ENCODE measurements at places on chromosomes 6 and 20.

DNA sequence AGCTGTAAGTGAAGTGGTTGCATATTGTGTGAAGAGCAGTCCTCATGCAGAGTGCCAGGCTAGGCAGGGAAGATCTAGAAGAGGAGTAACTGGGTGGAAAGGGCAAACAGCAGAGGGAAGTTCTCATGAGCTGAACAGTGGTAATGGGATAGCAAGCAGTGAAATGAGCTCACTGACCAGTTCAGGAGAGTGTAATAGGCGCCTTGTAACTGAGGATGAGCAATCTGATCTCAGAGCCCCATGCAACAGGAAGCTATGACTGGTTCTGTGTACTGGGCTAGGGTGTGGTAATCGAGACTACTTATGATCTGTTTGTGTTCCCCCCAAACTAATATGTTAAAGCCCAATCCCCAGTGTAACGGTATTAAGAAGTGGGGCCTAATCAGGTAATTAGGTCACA is 98.6 kb downstream of the RFX6 start:
- no peak for DNase-seq

DNA sequence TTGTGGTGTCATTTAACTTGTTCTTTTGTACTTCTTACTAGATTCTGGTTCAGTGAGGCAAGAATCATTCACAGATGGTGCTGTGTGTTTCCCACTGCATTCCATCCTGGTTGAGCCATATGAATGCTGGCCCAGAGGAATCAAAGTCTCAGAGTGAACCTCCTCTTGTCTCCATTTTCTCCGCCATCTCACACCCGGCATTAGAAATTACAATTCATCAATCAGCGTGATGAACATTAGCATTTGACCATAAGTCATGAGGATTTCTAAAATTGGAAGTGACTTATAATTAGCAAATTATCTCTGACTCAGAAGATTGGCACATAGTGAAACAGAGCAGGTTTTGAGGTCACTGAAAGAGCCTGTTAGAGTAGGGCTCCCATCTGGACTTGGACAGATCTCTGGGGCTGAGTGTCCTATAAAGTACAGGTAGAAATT is 25.2 kb downstream of the TNFAIP3 start:
- DNase-seq, result no peak

GRCh38 chr20:45211569-45212474 is 5.0 kb downstream of the SEMG1 start:
- DNase-seq, result no peak

DNA sequence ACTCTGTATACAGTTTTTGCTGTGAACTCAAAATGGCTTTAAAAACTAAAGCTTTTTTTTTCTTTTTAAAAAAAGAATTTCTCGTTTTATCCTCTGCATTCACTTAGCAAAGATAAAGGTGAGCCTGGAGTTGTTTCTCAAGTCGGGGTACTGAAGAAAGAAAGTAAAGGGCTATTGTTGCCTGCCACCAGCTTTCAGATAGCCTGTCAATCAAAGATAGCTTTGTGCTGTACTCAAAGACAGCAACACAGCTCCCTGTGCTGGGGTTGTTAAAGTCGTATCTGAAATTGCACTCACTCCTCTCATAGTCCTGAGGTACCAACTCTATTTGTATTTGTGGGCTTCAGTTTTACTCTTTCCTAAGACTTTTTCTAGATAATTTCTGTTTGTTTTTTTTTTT is 710.1 kb upstream of the ID4 start:
- DNase-seq, result no peak

- no peak for DNase-seq
These were observed 422.9 kb upstream of the CHD6 start for GRCh38 chr20:42041000-42041565.

GRCh38 chr20:752291-752690 is 16.0 kb downstream of the SLC52A3 start:
- no peak for DNase-seq

DNA sequence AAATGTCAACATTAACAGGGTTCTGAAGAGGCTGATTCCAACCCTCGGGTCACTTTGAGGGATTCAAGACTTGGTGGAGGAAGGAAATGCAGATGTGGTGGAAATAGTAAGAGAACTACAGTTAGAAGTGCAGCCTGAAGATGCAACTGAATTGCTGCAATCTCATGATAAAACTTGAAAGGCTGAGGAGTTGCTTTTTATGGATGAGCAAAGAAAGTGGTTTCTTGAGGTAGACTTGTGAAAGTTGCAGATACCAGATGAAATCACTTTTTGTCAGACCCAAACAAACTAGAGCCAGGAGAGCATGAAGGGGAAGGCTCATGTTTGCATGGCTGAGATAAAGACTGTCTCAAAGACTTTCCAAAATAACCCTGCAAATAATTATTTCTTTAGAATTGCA is 16.2 kb downstream of the ANKRD6 start:
- no peak for DNase-seq

DNA sequence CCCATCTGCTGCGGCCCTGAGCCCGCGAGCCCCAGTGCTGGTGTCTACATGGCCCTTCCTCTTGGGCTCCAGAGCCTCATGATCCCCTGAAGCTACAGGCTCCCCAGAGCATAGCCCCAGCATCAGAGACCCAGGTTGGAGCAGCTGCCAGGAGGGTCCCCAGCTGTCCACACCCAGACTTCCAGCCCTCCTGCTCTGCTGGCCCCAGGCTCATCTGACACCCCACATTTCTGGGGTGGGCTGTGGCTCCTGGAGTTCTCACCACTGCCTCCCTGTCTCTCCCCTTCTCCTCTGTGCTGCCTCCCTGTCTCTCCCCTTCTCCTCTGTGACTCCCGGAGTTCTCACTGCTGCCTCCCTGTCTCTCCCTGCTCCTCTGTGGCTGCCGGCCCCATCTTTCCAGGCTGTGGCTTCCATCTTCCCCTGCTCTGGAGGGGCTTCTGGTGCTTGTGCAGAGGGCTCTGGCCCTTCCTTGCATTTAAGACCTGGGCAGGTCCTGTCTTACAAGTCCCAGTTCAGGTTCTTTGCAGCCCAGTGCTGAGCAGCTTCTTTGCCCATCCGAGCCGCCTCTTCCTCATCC is 108.1 kb downstream of the ERMARD start:
- no peak for DNase-seq

DNA sequence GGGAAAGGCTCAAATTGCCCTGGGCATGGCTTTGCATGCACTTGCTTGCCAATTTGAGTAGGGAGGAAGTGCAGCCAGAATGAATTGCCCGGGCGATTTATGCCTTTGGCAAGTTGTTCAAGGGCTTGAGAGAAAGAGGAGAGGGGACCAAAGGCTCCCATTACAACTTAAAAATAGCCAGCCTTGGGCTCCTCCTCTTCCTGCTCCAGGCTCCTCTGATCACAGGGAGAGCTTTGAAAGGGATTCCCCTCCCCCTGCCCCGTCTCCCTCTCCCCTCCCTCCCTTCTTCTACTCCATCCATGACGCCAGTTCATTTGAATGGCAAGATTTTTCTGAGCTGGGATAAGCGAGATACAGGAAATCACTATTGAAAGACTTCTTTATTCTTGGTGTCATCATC is 304.9 kb upstream of the JAG1 start:
- DNase-seq, result peak; percentile 14

- no peak for DNase-seq
These were observed 7.0 kb downstream of the TMEM200A start for GRCh38 chr6:130372786-130373185.

GRCh38 chr6:12776291-12776690 is 59.7 kb downstream of the PHACTR1 start:
- no peak for DNase-seq

- DNase-seq, result no peak
These were observed 59.4 kb downstream of the PDSS2 start for GRCh38 chr6:107399935-107400334.

DNA sequence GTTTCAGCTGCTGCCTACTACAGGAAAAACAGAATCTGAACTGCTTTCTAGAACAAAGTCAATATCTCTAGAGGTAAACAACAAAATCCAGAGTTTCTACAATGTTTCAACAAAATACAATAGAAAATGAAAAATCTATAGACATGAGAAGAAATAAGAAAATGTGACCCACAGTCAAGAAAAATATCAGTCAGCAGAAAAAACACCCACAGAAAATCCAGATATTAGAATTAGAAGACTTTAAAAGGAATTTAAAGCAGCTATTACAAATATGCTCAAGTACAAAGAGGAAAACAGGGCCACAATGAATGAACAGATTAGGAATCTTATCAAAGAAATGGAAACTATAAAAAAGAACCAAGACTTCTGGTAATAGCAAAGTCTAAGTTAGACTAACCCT is 26.4 kb upstream of the ANKRD60 start:
- DNase-seq, result no peak

- DNase-seq, result no peak
These were observed 206.5 kb upstream of the RREB1 start for GRCh38 chr6:6901205-6901719.

- DNase-seq, result no peak
These were observed 180.4 kb downstream of the SASH1 start for GRCh38 chr6:148523048-148523447.

DNA sequence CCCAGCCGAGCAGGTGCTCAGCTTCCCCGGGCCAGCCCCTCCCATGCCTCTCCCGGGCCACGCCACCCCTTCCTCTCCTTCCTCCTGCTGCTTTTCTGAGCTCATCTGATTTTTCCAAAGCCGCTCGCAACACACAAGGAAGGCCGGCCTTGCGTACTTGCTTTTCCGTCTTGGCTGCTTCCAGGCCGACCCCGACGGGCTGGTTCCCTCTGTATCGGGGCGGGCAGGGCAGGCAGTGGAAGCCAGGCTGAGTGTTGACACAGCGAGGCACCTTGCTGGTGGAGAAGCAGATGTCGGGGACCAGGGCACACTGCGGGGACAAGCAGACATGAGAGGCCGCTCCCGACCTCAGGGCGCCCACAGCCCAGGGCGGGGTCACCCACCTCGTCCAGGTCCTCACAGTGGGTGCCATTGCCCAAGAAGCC is 21.1 kb downstream of the THBS2 start:
- no peak for DNase-seq

GRCh38 chr6:83633609-83634008 is 75.3 kb downstream of the SNAP91 start:
- no peak for DNase-seq

DNA sequence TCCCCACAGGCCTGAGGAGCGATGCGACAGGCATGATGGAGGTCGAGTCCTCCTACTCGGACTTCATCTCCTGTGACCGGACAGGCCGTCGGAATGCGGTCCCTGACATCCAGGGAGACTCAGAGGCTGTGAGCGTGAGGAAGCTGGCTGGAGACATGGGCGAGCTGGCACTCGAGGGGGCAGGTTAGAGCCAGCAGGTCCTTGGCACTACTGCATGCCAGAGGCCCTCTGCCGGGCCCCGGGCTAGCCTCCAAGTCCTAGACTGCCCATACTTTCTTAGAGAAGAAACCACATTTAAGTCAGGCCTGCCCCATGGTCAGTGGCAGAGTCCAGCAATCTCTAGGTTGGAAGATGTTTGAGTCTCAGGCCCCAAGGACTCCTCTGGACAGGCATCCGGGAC is 32.1 kb downstream of the PKIG start:
- no peak for DNase-seq

DNA sequence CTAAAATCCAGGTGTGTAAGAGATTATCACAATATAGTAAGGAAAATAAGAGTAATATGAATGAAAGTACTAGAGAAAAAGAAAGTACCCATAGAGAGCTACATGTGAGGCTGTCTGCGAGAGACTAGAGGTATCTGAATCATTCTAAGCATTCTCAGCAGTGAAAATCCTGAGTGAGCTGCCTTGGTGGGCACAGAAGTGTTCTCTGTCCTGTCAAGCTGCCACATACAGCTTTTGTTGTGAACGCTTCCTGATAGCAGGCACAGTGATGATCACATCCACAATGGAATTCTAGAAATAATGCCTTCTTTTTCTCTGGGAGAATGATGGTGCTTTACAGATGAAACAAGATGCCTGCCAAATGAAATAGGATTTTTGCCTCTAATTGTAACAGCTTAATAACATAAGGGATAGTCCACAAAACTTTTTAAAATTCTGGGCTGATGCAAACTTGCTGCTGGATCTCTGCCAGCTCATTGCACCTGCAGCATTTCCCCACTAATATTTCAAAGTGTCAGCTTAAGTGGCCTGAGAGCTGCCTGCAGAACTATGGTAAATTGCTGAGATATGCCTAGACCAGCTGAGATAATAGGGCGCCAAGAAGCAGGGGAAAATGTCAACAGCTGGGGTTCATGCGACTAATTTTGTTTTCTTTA is 620.5 kb downstream of the DOK5 start:
- no peak for DNase-seq

GRCh38 chr6:117448732-117449485 is 23.2 kb upstream of the ROS1 start:
- DNase-seq, result no peak

DNA sequence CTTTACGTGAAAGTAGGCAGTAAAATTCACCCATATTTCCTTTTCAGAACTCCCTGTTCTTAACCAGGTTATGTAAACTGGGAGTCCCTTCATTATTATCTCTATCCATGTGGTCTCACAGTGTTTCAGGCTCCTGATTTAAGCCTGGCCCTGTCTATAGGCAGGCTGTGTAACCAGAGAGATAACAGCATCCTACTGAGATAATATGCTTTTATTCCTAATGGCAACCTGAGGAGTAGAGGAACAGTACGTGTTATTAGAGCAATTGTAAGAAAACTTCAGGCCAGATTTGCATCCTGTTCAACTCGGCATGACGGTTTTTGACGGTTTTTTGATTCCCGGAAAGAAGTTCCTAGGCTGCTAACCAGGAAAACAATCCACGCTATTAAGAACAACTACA is 16.9 kb downstream of the FUT9 start:
- DNase-seq, result no peak

DNA sequence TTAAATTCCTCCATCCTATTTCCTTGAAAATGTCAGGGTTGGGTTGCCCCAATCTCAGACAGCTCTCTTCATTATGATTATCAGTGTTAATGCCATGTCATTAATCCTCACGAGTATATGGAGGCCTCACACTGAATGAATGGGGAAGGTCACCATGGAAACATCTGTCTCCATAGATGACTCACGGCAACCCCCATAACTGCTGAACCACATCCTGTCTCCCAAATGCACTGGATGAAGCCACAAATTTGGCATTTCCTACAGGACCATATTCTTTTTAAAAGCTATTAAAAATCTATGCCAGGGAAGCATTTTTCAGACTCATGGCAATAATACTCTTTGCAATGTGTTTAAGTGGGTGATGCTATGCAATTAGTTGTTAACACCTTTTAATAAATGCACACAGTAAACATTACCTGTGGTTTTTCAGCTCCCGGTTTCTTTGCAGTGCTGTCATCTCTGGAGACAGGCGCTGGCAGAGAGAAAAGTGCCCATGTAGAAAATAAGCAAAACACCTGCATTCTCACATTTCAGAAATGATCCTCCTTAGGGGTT is 80.1 kb upstream of the PTPRK start:
- no peak for DNase-seq

DNA sequence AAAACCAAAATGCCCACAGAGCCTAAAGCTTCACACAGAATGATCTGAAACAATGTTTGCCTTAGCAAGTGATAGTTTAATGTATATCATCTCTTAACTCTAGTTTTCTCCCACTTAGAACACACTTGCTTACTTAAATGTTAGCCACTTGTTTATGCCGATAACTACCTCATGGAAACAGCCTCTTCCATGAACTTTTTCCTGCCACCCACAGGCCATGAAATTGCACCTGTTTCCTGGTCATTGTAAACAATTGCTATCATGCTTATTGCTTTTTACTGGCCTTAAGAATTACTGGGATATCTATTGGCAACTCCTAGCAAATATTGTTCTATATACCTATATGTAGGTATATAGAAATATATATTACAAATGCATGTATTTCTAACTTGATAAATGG is 231.1 kb downstream of the HDGFL1 start:
- no peak for DNase-seq

- DNase-seq, result no peak
These were observed 10.8 kb upstream of the ANKRD60 start for GRCh38 chr20:58239216-58239615.
